Inflammatory macrophage treated with lipopolysaccharide for 4 hours (primary cell): ENCODE measurements at places on chromosomes 12 and 14.

GRCh38 chr14:36333119-36333518, 12.7 kb upstream of the MBIP start:
- DNase-seq, result no peak

DNA sequence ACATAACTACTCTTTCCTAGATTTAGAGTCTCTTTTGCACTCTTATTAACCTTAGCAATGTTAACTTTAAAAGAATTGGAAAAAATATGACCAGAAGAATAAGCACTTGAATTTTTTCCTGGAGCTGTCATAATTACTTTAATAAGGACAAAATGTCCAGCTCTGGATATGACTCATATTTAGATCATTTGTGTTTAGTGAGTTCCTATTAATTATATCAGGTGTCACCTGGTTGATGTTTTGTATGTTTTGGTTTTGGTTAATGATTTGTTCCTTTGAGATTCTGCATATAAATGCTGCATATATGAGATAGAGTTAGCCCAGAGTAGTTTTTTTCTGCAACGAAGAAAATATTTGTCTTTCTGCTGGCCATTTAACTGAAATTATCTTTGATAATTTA, 5.1 kb downstream of the CLECL1 start:
- DNase-seq, result no peak

- no peak for DNase-seq
Measured at GRCh38 chr12:92926549-92926948, 2.5 kb downstream of the EEA1 start.

- DNase-seq, result peak; percentile 79
Measured at GRCh38 chr12:55188974-55189556, 31.8 kb upstream of the OR10A7 start.

DNA sequence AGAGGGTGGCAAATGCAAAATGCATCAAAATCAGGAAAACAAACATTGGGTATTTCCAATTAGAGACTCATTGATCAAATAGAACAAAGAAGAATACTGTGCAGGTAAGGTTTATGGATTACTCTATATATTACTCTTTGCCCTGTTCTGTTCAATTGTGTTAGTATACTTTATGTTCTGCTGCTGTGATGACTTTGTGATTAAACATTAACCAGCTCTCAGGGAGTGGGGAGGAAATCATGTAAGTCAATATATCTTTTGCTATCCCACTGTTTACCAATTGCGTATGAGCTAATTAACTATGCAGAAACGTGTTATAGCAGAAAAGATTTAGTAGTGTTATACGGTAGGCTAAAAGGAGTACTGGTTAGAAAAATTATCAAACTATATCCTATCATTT, 129.4 kb downstream of the PDE3A start:
- DNase-seq, result no peak

DNA sequence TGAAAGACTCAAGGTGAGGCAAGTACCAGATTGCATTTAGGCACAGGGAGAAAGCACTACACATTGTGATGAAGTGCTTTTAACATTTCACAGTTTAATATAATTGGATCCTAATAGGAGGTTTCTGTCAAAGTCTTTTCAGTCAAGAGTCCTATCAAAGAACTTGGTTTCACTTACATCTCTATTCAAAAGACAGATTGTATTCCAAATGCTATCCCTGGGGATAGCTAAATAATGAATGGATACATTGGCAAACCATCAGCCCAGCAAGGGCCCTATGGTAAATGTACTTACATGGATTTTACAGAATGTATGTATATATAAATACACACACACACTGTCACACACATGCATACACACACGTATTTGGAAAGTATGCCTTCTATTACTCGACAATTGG, 655.5 kb upstream of the FLRT2 start:
- DNase-seq, result no peak
